Iris pigment epithelial cell (primary cell): ENCODE measurements at places on chromosomes 5 and 9.

DNA sequence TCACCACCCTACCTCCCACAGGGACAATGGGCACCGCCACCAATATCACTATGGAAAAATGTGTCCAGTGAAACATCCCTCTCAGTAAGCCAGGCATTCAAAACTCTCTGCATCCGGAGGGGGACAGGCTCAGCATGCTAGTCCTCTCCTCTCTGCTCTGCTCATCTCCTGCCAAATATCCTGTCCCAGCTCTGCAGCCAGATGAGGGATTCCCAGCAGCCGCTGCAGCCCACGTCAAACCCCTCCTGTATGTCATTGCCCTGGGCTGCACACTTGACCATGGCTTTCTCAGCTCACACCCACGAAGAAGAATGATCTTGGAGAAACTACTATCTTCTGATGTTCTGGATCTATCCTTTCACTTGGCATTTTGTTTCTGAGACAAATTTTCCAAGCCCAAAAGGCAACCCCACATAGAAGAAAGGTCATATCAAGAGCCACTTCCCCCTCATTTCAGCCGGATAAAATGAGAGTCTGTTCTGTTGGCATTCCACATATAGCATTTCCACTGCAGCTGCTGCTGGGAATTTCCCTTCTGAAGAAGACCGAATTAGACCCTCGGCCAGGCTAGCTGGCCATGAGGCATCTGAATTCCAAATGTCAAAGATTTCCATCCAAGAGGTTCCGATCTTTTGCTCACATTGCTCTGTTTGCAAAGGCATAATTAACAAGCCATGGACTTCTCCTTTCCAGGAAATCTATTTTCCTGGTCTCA is 338.0 kb downstream of the ACTL7B start:
- no peak for DNase-seq

DNA sequence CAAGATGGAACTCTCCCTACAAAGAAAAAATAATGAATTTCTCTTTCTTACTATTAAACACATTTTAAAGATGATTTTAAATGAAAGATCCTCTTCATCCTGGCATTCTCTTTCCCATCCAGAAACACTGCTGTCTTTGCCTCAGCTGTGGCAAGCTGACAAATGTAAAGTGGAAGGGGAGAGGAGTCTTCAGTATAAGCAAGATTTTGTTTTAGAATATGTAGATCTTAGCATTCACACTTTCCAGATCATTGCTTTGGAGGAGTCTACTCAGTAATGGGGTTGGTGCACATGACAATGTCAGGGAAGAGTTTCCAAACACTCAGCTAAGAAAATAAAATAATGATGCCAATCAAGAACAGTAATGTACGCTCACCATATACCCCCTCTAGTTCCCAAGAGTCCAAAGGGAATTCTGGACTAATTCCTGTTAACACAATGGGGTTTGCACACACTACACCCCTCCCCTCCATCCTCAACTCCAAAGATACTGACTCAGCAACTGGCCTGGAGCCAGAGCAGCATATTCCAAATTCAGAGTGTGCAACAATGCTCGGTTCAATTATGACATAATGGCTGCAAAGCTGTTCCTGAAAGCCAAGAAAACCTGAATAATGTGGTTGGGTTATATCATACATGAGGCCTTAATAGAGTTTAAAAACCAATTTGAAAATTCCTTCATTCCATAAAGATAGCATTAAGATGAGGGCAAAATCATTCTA is 4.6 kb downstream of the C5orf63 start:
- DNase-seq = peak; percentile 71

DNA sequence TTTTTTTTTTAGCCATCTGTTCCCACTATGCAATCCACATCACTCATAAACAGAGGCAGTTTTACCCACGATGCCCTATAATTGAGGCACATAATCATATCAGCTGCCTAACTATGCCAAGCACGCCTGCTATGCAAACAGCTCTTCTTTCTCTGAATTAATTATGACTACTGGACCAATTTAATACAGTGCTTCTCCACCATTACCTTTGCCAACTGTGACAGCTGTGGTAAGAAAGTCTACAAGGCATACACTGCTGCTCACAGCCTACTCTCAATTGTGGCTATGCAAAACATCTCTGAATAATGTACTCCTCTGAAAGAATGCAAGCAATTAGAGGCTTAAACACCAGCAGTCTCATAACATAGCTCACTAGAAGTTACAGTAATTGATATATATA is 97.1 kb downstream of the DTWD2 start:
- no peak for DNase-seq

DNA sequence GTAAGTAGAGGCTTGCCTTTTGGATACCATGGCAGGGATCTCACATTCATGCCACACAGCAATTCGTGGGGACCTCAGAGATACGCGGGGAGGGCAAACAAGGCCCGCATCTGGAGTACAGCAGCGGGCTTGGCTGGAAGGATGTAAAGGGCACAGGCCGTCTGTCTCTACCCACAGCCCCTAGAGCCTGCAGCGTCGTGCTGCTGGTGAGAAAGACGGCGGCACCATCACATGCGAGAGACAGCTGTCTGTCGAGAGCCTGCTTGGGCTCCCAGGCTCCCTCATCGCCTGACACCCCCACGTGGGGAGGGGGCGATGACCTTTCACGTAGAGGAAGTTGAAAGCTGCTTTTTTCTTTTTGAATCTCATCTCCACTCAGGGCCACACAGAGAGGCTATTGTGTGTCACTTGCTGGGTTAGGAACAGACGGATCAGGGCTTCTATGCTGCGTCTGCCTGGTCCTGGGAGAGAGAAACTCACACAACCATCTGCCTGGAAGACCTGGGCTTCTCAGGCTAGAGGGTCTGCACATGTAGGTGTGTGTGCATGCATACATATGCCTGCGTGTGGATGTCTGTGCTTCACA is 134.6 kb upstream of the PPP1R26 start:
- no peak for DNase-seq

- DNase-seq = no peak
These were observed 3.2 kb downstream of the SURF2 start for GRCh38 chr9:133359399-133360175.

DNA sequence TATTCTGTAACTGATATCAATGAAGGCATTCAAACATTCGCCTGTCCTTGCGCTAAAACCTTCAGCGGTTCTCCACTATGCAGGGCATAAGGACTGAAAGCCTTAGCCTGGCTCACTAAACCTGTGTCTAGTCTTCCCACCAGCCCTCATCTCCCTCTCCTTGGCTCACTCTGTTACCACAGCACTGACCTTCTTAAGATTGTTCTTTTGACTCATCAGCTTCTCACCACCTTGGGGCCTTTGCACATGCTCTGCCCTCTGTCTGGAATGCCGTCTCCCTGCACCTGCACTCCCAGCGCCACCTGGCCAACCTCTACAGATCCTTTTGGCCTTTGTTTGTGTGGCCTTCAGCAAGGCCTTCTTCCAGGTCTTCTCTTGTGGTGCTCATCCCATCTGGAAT is 131.8 kb upstream of the IER5L start:
- DNase-seq = peak; percentile 22

DNA sequence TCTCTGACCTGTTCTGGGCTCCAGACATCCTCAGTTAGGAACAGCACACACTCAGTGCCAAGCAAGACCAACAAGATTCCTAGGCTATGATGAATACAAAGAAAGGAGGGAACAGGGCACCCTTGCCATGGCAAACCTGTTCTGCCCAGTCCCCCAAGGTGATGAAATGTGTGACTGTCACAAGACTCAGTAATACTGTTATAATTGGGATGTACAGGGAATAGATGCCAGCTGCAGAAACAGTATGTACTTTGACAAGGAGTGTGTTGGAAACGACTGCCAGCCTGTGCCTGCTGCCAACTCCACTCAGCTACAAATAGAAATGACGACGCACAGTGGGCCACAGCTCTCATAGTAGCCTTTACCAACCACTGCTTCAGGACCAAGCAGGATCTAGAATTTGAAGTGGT is 453.0 kb downstream of the EFNA5 start:
- DNase-seq = no peak

DNA sequence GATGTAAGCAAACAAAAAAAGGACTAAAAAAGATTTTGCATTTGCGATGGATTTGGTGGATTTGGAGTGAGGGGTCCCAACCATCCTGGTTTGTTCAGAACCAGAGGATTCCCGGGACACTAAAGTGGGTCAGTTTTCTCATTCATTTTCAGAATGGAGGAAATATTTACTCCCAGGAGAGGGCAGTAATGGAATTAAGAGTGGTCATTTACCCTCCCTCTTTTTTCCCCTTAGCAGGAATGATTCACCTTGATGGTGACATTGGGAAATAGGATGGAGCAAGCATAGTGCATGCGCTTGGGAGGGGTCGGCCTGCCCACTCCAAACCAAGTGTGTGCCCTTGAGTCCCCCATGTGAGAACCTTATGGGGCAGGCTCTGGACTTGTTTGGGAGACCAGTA is 164.2 kb upstream of the PUM3 start:
- DNase-seq = peak; percentile 8

- no peak for DNase-seq
These were observed 48.3 kb downstream of the EHMT1 start for GRCh38 chr9:137666955-137667670.
